ENCODE measurements at places on chromosomes 6 and 20. TPM values are rescaled to one million over a fixed set of nuclear protein-coding genes. Genes with fewer than 3 reads are reported as not detected.

Gene DCDC2
- 9.8 TPM for total RNA-seq

GRCh38 chr20:62205618-62206387 lies 14.3 kb downstream of the HRH3 start:
- DNase-seq, result no peak

Gene WFDC10B
- not detected for total RNA-seq

Gene C20orf202
- 0.37 TPM for total RNA-seq

- DNase-seq, result no peak
These were observed 21.3 kb downstream of the PDE10A start for GRCh38 chr6:165641672-165642156.

DNA sequence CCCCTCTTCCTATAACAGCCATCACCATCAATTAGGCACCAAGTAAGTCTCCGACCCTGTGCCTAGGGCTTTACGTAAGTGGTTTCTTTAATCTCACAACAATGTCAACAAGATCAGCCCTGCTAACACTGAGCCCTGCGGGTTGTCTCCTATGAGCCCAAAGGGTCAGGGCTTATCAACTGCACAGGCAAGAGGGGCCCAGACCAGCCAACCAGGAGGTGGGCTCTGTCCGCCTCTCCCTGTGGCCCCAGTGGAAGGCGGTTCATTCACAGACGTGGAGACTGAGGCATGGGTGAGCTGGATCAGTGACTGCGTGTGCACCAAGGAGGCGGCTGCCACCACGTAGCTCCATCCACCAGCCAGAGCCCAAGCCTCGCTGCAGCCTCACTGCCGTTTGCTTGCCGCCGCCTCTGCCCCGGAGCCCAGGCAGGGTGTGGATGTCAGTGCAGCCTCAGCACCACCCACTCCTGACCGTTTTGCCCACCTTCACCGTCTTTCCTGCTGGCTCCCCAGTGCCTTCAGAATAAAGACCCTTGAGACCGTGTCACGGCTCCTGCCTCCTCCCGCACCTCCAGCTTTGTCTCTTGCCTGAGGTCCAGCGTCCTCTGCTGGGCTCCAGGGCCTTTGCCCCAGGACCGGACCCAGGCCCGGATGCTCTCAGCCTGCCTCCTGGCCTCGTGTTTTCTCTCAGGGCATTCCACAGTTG lies 78.7 kb downstream of the DLL1 start:
- no peak for DNase-seq

- no peak for DNase-seq
These were observed 94.1 kb downstream of the PRDM1 start for GRCh38 chr6:106180208-106180607.

Gene GATA5
- total RNA-seq, result 1.4 TPM

Gene FAM162B
- 4.7 TPM for total RNA-seq

DNA sequence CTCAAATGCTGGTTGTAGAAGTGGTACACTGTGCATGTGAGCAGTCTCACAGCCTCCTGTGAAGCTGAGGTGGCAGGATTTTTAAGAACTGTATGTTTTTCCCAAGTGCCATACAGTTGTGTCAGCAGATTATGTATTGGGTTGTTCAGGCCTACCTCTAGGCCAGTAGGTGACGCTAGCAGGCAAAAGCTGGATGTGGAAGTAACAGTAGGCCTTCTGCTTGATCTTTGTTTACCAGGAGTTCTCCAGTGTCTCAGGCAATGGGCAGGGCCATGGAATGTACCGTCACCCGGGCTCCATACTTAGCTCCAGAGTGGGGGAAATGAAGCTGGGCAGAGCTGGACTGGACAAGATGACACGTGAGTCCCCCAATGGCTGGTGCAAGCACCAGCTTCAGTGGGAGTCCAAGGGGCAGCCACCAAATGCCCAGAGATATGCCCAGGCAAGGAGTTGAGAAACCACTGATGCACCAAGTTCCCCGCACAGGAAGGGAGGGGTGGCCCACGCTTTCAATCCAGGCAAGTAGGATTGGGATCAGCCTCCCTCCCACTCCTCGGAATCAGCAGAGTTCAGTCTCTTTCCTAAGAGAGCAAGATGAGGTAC lies 289.7 kb downstream of the HTR1B start:
- no peak for DNase-seq

- DNase-seq, result no peak
These were observed 32.5 kb downstream of the DLL1 start for GRCh38 chr6:170258407-170258806.

GRCh38 chr6:81708113-81708699 lies 44.3 kb downstream of the TENT5A start:
- no peak for DNase-seq

DNA sequence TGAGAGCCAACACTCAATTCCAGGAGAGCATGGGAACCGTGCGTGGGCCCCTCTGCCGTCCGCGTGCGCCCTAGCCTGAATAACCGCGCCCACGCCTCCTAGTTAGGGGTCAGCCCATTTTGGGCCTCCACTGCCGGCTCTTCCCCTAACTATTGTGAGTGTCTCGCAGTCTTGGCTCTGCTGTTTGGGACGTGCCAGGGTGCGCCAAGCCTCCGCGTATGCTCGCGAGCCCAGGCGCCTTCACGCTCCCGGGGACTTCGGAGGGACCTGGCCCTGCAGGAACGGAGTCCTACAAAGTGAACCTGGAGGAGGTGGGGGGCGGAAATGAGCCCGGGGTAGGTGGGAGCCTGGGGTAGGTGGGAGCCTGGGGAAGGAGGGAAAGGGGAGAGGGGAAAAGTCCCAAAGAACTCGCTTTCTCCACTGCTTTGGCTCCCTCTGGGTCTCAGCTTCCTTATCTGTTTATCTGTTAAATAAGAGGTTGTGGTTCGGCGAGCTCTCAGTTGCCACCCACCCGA lies 873 bp upstream of the GCM2 start:
- DNase-seq, result peak; percentile 28

DNA sequence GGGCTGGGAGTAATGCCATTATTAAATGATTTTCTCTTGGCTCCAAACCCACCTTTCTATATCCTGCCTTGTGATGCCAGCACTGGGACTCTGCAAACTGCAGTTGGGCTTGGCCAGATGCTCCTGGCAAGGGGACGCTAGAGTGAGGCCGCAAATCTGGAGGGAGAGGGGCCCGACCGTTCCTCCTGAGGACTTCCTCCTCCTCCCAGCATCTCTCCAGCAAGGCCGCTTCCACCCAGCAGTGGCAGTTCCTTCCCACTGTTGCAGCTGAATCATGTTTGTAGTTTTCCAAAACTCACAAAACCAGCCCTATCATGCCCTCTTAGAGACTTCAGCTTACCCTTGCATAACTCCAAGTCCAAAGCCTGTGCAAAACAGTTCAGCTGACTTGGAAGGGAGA lies 244.4 kb downstream of the FOXA2 start:
- peak; percentile 14 for DNase-seq

DNA sequence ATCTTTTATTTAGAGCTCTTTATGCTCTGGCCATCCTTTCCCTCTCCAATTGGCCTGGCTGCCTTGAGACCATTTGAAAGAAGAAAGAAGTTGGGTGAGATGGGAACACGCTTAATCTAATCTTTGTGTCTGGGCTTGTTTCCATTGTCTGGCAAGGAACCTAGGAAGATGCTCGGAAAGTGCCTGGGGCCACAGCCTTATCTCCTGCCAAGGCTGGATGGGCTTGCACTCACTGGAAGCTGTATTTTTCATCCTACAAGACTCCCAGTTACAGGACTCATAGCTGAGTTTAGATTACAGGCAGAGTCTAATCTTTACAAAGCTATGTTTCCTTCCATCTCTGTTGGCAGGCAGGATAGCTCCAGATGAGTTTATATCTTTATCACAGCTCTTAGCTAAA lies 33.1 kb upstream of the CDYL start:
- DNase-seq, result no peak

- no peak for DNase-seq
These were observed at the start of gene TULP1 for GRCh38 chr6:35512740-35513139. TULP1 (minus strand) TSS chr6:35512896; CDS start chr6:35512858, 38 bp downstream.

GRCh38 chr6:81553216-81553615 lies 199.3 kb downstream of the TENT5A start:
- no peak for DNase-seq

Gene ABCF1
- 28.8 TPM for total RNA-seq

Gene LCA5
- total RNA-seq, result 7.7 TPM

DNA sequence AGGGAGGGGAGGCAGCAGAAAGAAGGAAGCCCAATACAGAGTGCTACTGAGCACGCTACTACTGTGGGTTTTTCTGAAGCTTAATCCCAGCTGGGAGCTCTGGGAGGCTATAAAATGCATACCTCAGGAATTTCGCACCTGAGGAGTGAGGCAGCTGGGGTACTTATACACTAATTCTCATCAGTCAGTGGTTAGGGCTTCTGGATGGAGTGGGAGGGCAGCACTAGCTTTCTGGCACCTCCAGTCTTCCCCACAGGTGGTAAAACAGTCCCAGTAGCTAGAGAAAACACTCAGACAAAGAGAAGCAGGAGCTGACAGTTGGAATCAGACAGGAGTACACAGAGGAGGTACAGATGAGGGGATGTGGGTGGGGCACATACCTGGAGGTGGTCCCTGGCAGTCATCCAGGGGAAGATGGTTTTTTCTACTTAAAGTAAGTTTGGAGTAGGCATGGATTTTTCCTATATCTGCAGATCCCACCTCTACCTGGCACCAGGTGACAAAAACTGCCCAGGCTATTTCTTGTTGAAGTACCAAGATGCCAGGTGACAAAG lies 37.8 kb downstream of the CPXM1 start:
- no peak for DNase-seq

Gene CENPQ
- total RNA-seq, result 9.2 TPM

Gene SUN5
- total RNA-seq, result not detected

- DNase-seq, result no peak
These were observed 480.7 kb downstream of the CD83 start for GRCh38 chr6:14598017-14598864.
